Activated CD4-positive, CD25-positive, alpha-beta regulatory T cell (primary cell): ENCODE measurements at places on chromosomes 12 and 14.

DNA sequence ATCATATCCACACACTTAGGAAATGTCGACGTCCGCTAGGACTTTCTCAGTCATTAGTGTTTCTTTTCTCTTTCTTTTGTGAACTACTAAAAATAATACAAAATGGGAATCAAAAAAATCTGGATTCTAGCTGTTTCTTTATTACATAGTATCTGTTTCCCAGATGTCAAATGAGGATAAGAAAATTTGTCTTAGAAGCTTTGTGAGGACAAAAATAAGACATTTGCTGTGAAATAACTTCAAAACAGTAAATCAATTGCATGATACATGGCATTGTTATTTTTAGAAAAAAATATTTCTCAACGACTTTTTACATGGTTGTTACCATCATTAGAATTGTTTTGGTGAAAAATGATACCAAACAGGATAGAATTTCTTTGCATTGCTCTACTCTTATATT is 71.4 kb upstream of the IFNG-AS1 start:
- DNase-seq, result no peak

- DNase-seq, result no peak
These were observed 102.6 kb upstream of the KRR1 start for GRCh38 chr12:75613981-75614380.

DNA sequence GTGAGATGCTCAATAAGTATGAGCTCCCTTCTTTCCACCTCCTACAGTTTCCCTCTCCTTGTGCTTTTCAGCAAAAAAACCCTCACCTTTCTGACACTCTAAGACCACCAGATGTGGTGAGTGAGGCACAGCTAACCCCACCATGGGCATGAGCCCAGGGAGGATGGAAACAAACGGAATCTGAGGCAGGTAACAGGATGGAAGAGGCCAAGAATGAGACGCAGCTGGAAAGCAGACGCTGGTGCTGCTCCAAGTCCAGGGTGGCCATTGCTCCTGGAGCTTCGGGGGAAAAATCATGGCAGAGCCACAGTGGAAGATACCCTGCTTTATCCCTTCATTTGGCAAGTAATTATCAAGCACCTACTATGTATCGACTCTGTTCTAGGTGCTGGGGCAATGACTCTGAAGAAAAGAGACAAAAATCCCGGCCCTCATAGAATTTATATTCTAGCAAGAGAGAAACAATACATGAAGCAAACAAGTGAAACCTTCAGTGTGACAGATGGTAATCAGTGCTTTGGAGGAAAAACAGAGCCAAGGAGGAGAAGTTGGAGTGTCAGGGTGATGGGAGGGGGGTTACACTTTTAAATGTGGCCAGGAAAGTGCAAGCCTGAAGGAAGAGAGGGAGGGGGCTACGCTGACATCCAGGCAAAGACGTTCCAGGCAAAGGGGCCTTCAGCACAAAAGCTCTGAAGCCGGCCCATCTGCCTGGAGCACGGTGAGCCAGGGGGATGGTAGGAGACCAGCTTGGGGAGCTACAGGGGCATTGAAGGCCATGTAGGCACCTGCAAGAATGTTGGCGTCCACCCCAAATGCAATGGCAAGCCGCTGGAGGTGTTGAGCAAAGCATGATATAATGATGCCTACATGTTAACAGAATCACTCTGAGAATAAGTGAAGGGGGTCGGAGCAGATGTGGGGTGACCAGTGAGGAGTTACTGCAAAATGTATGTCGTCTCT is 154.2 kb downstream of the DPF3 start:
- no peak for DNase-seq

DNA sequence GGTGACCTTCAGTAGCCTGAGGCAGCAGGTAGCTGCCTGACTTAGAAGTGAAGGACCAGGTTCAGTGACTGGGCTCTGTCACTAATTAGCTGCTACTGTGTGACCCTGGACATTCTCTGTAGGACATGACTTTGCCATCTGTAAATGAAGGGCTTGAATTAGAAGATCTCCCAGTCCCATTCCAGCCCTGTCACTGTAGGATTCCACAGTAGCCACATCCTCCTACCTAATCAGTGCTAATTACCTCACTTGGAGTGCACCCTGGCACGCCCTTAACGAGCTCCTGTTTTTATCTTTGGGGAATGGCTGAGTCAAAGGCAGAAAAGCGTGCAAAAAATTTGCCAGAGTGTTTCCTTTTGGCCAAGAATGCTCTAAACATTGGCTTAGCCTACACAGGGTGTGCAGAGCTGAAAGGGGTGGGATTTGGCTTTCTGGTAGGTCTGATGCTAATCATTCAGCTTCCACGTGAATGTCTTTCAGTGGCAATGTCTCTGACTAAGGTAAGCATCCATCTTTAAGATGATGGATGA is 6.8 kb downstream of the NTF3 start:
- no peak for DNase-seq

DNA sequence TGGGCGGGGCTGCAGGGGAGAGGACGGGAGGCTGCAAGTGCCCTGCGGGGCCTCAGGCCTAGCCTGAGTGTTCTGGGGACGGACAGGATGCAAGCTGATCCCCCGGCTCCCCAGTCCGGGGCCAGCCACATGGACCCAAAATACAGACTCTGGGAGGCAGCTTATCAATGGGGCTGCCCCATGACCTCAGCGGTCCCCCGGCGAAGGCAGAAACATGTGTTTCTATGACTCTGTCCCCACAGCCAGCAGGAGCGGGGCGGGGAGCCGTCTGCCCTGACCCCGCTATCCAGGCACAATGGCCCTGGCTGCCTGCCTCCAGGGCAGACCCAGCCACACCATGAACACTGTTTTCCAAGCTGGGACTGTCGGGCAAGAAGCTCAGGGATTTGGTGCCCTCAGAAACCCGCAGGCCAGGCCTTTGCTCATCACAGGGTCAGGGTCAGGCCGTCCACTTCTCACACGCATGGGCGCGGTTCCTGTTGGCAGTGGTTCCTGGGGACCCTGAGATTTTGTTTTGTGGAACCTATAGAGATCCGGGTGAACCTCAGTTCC is 75.0 kb downstream of the RFLNA start:
- DNase-seq, result no peak

GRCh38 chr12:50104417-50105366 is 884 bp downstream of the GPD1 start:
- DNase-seq, result no peak

- DNase-seq, result peak; percentile 5
These were observed 15.8 kb upstream of the PPP4R4 start for GRCh38 chr14:94158239-94158883.

DNA sequence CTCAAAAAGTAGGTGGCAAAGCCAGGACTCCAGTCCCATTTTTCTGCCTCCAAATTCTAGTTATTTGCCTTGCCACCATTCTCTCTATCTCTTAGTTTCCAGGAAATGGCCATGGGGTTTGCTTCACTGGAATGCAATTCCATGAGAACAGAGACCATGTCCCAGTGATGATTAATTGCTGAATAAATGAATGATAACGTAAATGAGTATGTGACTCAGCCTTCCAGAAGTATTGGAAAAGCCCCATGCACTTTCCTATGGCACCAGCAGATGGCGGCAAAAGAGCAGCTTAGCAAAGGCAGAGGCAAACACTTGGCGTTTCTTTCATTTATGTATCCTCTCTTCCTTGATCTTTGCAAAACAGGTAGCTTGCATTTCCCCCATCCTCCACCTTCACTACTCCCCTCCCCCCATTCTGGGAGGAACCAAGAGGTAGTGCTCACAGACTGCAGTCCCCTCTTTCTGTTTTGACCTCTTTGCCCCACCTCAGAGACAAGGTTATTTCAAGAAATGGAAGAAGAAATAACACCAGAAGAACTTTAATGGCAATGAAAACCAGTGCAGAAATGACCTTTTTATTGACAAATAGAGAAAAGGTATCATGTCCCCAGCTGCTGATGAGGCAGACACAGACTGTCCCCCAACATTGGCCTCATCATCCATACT is 21.3 kb downstream of the TBX3 start:
- peak; percentile 21 for DNase-seq

DNA sequence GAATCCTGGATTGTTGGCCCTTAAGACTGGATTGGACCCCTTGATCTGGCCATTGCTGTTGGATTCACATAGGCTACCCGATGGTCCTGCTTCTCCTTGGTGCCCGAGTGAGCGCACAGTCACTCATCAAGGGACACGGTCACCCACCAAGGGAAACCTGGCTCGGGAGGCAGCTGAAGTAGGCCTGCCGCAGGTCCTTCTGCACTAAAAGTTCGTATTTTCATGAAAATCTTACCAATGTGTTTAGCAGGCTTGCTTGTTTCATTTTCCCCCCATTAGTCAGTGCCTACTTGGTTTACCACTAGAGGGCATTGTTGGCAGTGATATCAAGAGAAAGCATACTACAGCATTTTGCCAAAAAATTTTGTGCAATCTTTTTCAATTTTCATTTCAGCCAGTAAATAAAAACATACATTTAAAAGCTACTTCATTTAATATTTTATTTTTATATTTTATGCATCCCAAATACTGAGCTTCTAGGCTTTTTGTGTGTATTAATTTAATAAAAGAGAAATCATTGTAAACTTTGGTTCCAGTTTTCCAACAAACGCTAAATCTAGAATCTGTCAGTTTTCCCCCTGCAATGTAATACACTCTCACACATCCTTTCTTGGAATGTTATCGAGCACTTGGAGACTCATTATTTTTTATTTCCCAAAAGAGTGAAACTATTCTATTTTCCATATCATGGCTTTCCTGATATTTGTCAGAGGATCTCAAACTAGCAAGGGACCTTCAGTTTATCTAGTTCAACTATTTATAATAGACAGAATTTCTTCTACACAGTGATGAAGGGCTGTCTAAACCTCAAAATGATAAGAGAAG is 116.7 kb downstream of the LMNTD1 start:
- DNase-seq, result no peak

DNA sequence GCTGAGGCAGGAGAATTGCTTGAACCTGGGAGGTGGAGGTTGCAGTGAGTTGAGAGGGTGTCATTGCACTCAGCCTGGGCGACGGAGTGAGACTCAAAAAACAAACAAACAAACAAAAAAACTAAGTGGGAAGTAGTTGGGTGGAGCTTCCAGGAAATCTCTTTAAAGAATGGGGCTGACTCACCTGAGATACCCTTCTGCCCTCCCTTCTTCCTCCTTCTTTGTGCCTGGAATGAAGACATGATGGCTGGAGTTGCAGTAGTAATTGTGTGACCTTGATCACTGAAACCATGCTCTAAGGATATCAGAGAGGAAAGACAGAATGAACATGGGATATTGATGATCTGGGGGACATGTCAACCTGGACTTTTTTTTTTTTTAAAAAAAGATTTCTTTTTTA is 87.6 kb upstream of the MED13L start:
- DNase-seq, result no peak

GRCh38 chr14:25929881-25930615 is 667.8 kb downstream of the NOVA1 start:
- no peak for DNase-seq

DNA sequence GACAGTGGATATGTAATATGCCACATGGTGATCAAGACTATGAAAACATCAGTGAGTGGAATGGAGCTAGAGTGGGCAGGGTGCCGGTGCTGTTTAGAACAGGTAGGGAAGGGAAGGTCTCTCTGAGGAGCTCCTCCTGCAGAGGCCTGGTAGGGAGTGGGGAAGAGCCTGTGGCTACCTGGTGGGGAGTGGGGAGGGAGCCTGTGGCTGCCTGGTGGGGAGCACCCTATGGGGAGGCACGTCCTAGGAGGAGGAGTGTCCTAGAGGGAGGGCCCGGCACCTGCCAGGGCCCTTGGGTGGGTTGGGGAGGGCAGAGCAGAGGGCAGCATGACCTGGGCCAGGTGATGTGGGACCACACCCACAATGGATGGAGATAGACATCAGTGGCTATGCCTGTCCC is 122.6 kb downstream of the ADGRD1 start:
- DNase-seq, result no peak

GRCh38 chr12:15543347-15543746 is 221.0 kb downstream of the PTPRO start:
- no peak for DNase-seq

GRCh38 chr12:110531741-110532333 is 29.7 kb downstream of the RAD9B start:
- no peak for DNase-seq

GRCh38 chr12:124385219-124385969 is 90.5 kb downstream of the RFLNA start:
- DNase-seq, result no peak

DNA sequence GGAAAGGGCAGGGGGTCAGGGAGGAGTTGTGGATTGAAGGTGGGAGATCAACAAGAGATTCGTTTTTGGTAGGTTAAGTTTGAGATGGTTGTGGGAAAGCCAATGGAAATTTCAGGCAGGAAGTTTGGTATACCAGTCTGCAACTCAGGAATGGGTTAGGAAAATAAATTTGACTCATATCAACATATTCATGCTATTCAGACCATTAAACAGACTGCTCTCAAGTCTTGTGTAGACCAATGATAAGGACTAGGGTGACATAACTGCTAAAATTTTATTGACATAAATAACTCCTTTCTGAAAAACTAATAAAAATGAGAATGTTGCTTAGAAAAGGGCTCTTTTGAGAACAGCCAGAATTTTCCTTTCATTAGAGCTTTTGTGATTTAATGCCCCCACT is 60.0 kb downstream of the PLEKHA5 start:
- DNase-seq, result no peak

- no peak for DNase-seq
These were observed 13.4 kb upstream of the GPRC5A start for GRCh38 chr12:12877781-12878455.

- DNase-seq, result no peak
These were observed 8.0 kb downstream of the MMP17 start for GRCh38 chr12:131836193-131836592.

DNA sequence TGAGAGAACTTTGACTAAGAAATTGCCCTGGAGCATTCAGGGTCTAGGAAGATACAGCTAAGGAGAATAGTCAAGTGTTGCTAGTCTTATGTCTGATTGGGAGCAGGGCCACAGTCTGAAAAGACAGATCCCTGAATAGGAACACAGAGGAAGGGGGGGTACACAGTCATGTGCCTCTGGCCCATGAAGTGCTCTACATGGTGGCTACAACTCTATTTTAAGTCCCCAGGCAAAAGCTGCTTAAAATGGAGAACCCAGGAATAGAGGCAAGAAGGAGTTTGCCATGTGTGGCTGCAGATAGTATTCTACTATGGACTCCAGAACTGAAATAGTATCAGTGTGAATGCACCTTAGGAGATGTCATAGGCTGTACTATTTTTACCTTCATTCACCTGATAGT is 118.0 kb upstream of the NPAS3 start:
- no peak for DNase-seq

DNA sequence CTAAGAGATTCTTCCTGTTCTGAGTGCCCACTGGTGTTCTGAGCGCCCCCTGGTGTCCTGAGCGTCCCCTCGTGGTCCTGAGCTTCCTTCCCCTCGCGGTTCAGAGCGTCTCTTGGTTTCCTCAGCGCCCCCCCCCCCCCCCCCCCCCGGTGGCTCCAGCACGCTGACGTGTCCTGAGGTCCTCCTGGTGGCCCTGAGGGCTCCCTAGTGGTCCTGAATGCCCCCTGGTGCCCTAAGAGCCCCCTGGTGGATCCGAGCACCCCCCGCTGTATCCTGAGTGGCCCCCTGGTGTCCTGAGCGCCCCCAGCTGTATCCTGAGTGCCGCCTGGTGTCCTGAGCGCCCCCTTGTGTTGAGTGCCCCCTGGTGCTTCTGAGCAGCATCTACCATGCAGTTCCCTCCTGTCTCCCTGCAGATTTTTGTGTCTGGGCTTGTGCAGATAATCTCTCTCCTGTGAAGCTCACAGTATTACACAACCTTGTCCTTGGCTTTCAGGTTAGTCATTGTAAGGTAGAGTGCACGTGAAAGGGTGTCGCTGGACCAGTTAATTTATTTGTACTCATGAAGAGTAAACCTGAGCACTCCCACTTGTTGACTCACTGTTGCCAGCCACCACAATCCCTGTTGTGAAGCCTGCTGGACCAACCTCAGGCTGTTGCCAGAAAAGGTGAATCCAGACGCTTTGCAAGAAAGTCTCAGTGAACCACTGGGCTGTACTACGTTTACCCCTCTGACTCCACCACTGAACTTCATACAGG is 1168.4 kb downstream of the TMEM121 start:
- DNase-seq, result peak; percentile 31
